ENCODE measurements at places on chromosomes 5 and 9. TPM values are rescaled to one million over a fixed set of nuclear protein-coding genes. Genes with fewer than 3 reads are reported as not detected.

DNA sequence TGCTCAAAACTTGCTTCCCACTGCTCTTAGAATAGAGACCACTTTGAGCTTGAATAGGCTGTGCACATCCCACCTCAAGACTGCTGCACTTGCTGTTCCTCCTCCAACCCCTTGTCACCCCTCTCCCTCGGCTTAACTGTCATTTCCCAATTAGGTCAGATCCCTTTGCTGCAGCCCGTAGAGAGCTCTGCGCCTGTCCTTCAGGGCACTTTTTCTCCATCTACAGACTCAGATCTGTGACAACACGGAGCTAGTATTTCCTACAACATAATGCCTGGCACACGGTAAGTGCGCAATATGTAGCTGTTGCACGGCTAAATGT is 485 bp upstream of the HABP4 start:
- no peak for DNase-seq

GRCh38 chr5:38022631-38023030 is 182.8 kb upstream of the GDNF start:
- DNase-seq: no peak

- DNase-seq: no peak
Measured at GRCh38 chr9:75604661-75605060, 285.8 kb upstream of the PCSK5 start.

- DNase-seq: no peak
Measured at GRCh38 chr5:1018596-1018995, 10.0 kb downstream of the NKD2 start.

DOCK8 gene
- 134 TPM for total RNA-seq

Data from activated naive CD4-positive, alpha-beta T cell treated with anti-CD3 and anti-CD28 coated beads, Interleukin-2, amount 50 U/mL, for 72 hours (primary cell).